ENCODE measurements at places on chromosomes 16 and 17.
A peak's percentile ranks its signal among the peaks of the same experiment; 100 is the strongest.

- no peak for DNase-seq
These were observed 37.1 kb downstream of the NXPH3 start for GRCh38 chr17:49612726-49613125.

GRCh38 chr17:79707931-79708891, 22.5 kb upstream of the ENPP7 start:
- DNase-seq = peak; percentile 11

DNA sequence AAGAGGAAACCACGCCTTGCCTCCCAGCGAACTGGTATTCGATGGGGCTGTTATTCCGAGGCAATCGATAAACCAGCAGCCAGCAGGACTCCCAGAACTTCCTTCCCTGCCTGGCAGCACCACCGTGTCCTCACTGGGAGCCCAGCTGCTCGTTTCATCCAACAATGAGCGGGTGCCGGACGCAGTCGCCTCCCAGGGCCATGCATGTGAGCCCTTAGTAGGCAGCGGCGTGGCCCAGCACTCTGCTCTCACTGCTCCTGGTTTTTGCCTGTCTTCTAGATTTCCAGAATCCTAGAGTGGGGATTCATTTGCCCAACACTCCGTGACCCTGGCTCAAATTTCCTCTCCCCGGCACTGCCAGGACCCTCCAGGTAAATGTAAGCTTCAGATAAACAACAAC, 29.1 kb upstream of the RASD1 start:
- no peak for DNase-seq

- DNase-seq = no peak
These were observed 55.6 kb upstream of the ALOX12 start for GRCh38 chr17:6940186-6940649.

DNA sequence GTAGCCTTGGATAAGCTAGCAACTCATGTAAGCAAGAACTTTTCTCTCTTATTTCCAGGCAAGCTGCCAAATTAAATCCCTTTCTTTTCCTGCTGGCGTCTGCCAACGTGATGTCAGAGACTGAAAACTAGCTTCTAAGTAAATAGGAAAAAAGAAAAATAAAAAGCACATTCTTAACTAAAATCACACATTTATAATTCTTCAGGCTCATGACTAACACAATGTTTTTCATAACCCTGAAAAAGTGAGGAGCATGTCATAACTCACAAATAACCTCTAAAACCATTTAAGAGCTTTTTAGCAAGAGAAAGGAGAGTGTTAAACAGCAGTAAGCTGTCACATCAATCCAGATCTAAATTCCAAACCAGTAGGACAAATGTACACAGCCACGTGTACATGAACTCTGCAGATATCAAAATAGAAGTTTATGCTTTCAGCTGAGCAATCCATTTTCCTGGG, 110.0 kb downstream of the N4BP1 start:
- no peak for DNase-seq

- DNase-seq = no peak
These were observed 51.4 kb upstream of the ENDOV start for GRCh38 chr17:80363518-80364090.

- no peak for DNase-seq
These were observed 96.4 kb upstream of the SHISA6 start for GRCh38 chr17:11144358-11145233.

DNA sequence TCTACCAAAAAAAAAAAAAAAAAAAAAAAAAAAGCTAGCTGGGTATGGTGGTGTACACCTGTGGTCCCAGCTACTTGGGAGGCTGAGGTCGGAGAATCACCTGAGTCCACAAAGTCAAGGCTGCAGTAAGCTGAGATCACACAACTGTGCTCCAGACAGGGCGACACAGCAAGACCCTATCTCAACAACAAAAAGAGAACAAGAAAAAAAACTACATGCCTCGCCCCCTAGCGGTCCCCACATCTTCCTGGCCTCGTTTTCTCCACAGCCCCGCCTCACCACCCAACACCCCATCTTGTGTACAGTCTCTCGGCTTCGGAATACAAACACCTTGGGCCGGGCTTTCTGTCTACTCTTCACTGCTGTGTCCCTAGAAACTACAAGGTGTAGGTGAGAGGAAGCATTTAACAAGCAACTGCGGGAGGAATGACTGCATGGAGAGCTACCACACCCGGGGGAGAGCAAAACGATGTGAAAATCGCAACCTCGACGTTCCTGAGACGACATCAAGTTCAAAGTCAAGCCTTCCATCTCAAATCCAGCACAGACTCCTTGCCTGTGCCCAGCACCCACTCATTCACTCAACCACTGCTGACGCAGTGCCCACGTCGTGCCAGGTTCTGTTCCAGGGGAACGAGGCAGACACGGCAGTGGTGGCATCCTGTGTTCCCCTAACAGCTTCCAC, 9.0 kb downstream of the NTAN1 start:
- DNase-seq = no peak
